ENCODE measurements at places on chromosomes 1 and 21. TPM values are rescaled to one million over a fixed set of nuclear protein-coding genes. Genes with fewer than 3 reads are reported as not detected.

- DNase-seq = no peak
These were observed 69.7 kb downstream of the CD46 start for GRCh38 chr1:207821464-207822045.

GRCh38 chr1:204592246-204592948 is 76.2 kb downstream of the MDM4 start:
- no peak for DNase-seq

DNA sequence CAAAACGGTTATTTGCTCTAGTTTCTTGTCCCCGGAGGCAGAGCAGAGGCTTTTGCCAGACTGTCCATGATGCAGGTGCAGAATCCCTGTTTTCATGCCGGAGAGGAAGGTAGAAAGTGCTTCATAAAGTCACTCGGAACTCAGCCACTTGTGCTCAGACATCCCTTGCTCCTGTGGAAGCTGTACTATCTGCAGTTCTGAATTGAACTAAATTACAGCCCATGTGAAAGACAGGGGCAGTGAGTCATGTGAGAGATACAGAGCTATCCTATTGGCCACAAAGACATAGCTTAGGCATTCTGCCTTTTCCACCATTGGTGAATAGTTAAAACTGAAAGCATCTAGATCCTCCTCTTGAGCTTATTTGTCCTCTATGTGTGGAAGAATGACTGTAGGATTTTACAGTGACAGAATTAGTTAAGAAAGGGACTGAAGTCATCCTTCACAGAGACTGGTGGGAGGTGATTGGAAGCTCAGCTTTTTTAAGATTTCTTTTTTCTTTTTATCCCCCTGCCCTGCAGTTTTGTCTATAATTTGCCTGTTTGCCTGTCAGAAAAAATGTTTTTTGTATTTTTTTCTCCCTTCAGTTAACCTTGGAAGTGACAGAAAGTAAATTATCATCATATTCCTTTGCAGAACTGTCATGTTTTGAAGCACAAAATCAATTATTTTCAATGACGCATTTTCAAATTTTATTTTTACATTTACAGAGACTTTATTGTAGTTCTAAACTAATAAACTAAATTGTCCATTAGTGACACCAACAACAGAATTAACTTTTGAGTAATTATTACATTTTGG is 298.6 kb downstream of the PTPRC start:
- no peak for DNase-seq

DNA sequence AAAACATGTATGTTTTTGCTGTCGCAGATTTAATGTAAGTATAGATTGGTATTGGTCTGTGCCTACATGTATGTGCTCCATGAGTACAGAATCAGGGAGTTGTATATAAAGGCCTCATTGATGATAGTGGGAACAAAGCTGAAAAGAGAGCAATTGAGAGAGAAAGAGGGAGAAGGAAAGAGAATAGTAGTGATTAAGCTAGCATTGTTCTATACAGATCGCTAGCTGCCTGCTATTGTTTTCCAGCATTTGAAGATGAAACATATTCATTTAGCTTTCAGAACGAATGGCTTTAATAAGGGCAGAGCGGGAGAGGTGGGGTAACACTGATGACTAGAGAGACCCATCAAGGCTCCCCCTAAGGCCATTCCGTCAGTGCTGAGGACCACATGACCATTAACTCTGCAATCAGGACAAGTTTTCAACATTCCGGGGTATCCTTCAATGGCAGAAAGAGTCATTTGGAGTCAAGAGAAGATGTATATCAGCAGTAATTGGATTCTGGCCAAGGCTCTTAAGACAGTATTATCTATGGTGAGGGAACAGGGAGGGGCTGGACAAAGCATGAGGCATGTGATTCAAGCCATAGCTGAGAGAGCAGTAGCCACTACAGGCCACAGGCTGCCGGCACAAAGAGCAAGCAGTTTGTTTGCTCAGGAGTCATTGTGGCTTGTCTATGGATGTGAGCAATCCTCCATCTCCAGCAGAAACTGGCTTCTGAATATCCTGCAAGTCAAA is 176.5 kb downstream of the PBX1 start:
- no peak for DNase-seq

- DNase-seq = no peak
These were observed 15.4 kb upstream of the CD2 start for GRCh38 chr1:116738673-116739370.

DNA sequence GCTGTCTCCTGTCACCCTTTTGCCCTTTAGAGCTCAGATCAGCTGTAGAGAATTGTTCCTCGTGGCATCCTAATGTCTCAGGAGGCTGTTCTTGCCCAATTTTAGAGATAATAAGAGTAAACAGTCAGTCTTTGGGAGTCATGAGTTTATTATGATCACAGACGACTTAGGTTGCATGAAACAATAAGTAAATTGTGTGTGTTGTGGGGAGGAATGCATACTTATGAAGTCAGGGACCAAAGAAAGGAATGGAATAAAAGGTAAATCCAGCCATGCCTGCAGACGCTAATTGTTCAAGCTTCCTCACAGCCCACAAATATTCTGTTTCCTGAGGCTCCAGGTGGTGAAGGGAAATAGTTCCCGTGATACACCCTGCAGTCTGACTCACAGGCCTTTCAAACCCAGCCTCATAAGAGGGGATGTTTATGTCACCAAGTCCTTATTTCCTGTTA is 897 bp downstream of the EPHX4 start:
- DNase-seq = no peak

DNA sequence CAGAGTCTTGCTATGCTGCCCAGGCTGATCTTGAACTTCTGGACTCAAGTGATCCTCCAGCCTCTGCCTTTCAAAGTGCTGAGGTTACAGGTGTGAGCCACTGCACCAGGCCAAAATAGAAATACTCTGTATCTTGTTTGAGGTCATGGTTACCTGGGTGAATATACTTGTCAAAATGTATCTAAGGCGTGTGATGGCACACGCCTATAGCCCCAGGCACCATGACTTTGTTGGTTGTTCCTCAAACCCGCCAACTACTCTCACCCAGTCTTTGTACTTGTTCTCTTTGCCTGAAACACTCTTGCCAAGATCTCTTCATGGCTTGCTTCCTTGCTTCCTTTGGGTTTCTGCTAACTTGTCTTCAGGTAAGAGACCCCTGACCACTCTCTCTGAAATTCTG is 38.0 kb upstream of the RGS5 start:
- no peak for DNase-seq

- no peak for DNase-seq
These were observed 17.3 kb downstream of the SLC9A1 start for GRCh38 chr1:27137544-27138075.

DNA sequence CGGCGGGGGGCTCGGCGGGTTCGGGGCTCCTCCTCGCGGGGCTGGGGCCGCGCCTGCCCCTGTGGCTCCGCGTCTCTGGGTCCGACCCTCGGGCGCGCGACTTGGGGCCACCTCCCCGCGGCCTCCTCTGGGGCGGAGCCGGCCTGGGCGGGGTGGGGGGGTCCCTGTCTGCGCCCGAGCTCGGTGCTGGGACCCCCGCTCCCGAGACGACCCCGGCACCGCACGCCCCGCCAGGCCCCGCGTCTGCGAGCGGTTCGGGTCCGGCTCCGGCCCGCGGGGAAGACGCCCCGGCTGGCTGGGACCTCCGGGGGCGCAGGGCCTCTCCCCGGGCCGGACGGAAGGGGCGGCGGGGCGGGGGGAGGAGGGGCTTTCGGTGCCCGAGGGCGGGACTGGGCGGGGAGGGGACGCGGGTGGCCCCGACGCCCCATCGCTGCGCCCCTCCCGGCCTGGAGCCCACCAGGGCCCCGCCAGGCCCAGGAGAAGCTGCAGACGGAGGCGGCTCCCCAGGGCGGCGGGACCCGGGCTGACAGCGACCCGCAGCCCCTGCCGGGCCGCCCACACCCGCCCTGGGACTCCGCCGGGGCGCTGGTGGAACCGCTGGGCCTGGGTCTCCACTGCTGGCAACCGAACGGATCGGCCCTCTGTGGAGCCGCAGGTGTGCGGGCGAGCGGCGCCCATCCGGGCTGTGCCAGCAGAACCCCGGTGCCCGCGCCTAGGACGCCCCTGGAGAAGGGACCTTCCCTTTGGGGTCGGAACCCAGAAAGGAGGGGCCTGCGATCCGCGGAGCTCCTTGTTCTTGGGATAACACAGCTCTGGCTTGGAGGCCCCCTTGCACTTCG is 610 bp downstream of the COL6A2 start:
- peak; percentile 41 for DNase-seq

DNA sequence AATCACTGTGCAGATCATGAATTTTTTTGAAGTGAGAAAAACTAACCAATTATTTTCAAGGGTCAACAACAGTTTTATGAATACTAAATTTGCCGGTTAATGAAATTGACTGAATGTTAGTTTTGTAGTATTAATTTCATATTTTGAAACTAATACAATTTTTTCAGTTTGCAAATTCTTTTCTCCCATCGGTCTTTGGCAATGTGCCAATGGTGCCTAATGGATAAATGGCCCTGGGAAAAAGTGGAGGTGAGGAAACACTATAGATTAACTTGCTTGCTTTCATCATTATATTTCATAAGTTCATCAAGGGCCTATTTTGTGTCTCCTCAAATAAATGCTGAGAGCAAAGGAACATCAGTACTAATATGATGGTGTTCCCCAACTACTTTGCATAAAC is 4.1 kb downstream of the C1orf141 start:
- no peak for DNase-seq

DNA sequence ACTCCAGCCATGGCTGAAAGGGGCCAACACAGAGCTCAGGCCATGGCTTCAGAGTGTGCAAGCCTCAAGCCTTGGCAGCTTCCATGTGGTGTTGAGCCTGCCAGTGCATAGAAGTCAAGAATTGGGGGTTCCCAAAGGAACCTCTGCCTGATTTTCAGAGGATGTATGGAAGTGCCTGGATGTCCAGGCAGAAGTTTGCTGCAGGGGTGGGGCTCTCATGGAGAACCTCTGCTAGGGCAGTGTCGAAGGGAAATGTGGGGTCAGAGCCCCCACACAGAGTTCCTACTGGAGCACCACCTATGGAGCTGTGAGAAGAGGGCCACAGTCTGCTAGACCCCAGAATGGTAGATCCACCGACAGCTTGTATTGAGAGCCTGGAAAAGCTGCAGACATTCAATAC is 29.8 kb upstream of the CD55 start:
- no peak for DNase-seq

DNA sequence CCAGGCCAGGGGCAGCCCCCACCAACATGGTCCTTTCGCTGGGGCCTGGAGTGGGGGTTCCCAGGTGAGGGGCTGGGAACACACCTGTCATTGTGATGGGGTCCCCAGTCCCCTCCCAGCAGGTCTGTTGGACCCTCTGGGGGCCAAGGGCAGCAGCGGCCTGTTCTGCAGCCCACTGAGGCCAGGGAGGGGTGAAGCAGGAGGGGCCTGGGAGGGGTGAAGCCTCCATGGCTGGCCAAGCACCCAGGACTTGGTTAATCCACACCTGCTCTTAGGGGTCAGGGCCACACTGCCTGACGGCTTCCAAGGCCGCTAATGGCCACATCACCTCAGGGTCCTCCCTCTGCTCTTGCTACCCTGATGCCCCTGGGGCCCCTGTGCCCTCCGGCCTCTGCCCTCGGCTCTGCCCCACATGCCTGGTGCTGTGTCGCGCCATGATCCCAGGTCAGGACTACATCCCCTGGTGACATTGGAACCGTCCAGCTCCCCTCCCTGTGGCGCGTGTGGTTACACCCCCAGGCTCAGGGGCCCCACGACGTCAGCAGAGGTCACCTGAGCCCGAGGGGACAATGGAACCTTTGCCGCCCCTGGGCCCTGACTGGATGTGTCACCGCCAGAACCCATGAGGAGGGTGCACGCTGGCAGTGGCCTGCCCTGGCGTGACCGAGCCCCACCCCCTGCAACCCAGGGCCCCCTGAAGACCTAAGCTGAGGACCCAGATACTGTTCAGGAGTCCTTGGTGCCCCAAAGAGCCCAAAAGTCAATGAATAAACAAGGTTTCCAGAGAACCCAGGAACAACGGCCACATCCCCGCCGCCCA is 7.0 kb downstream of the TNFRSF18 start:
- no peak for DNase-seq

DNA sequence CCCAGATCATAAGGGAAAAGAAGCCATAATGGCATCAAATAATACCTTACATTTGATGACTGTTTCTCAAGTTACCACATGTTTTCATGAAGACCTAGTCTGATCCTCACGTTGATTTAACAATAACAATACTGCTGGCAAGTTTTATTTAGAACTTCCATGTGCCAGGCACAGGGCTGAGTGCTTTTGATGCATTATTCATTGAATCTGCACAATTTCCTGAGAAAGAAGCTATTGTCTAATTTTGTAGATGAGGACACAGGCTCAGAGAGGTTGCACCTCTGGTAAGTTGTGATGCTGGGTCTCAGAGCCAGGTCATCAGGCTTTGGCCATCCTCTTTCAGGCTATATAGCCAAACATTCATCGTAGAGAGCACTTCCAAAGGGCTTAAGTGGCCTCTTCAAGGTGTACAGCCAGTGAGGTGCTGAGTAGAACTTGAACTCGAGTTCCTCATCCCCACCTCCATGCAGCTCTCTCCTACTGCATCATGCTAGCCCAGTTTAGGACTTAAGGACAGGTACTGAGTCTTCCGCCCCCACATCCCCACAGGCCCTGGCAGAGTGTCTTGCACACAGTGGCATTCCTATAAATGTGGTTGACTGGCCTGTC is 8.3 kb upstream of the PEF1 start:
- no peak for DNase-seq

DNA sequence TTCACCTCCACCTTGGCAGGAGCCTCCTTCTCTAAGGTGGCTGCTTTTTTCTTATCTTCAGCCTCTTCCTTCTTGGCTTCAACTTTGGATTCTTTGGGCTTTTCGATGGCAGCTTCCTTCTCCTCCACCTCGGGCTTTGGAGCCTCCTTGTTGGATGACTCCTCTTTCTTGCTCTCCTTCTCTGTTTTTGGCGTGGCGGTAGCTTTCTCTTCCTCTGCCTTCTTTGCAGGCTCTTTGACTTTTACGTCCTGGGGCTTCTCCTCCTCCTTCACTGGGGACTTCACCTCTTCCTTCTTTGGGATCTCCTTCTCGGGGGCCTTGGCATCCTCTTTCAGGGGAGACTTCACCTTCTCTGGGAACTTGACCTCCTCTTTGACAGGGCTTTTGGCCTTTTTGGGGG is 13.9 kb upstream of the CD2 start:
- DNase-seq = peak; percentile 27

DNA sequence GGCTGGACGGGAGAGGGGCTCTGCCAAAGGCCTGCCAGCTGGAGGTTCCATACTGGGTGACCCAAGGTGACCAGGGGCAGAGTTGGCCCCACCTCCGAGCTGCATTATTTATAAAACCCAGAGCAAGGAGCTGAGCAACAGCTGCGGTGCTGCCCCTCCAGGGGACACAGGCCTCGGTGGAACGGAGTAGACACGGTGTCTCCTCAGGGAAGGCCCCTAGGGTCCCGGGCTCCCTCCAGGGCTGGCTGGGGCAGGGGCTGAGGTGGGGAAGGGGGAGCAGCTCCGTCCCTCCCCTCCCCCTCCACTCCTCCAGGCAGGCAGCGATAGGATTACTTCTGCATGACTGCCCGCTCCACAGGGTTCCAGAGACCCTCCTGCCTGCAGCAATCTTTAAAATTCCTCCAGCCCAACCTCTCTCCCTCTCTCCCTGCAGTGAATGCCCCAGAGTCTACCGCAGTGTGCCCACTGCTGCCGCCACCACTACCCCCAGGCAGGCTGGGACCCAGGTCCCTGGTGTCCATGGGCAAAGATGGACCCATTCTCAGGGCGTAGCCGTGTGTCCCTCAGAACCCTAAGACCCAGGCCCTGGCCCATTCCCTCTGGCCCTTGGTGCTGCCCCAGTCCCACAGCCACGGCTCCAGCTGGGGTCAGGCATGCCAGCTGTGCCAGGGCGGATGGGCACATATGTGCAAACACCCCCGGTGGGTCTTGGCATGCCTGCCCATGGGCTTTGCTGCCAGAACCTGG is 10.8 kb downstream of the AHDC1 start:
- no peak for DNase-seq

The DAB1 gene
- total RNA-seq = 1.4 TPM

The PEAR1 gene
- 4.5 TPM for total RNA-seq

The SRP9 gene
- total RNA-seq = 136 TPM

The GLIS1 gene
- total RNA-seq = not detected

The HYI gene
- total RNA-seq = 47.1 TPM

The ATP8B2 gene
- 4.4 TPM for total RNA-seq

The CD1B gene
- total RNA-seq = not detected
